ENCODE measurements at places on chromosomes 11 and 22. TPM values are rescaled to one million over a fixed set of nuclear protein-coding genes. Genes with fewer than 3 reads are reported as not detected.

MCAM gene
- total RNA-seq: 59.5 TPM

ADAMTS8 gene
- total RNA-seq: 48.5 TPM

TCN1 gene
- 0.44 TPM for total RNA-seq

BARX2 gene
- 0.24 TPM for total RNA-seq

All from left lung (tissue), 14 donors.